ENCODE measurements at places on chromosomes 3 and 15.

DNA sequence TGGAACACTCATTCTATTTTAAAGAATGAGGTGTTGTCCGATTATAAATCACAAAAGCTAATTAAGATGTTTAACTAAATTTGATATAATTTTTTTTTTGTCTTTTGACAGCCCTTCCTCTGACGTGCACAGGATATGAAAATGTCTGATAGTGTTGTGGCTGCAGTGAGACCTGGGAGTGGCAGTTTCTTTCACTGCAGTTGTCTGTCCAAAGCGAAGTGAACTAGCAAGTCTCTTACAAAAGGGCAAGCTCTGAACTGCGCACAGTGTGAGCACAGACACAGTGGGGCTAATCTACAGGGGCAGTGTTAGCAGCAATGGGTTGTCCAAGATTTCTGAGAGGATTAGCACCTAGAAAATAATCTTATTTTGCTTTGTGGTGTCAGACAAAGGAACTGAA is 29.1 kb upstream of the MYRIP start:
- no peak for DNase-seq

GRCh38 chr3:186137051-186137685 is 28.3 kb upstream of the ETV5 start:
- no peak for DNase-seq

DNA sequence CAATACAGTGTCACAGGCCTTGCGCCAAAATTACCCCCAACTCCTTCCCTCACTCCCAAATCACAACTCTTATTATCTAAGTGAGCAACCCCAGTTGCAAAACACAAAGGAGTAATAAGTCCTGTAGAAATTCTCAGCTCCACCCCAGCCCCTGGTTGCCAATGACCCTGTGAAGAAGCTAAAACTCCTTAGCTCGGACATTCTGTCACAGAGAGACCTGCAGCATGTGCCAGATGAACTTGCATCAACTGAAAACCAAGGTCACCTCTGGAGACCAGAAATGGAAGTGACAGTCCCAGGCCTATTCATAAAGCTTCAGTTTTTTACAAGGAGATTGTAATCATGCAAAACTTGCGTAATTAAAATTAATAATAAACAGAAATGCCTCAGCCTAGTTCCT is 55.2 kb downstream of the RBPMS2 start:
- no peak for DNase-seq

- no peak for DNase-seq
Measured at GRCh38 chr15:67543348-67543718, 830 bp downstream of the MAP2K5 start.

GRCh38 chr3:157639756-157640426 is 136.7 kb upstream of the VEPH1 start:
- no peak for DNase-seq

DNA sequence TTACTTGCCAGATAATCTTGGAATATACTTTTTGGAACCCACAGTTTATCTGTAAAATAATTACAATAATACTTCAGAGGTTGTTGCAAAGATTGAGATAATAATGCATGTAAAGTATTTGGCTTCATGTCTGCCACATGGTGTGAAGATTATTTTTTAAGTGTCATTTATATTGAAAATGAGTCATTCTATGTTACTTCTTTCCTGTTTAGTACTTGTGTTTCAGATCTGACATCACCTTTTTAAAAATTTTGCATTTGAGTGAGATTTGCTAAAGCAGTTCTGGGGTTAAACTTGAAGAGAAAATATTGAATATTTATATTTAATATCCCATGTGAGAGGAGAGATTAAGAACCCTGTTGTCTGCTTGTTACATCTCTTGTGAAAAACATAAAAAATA is 31.2 kb downstream of the IQGAP1 start:
- DNase-seq = no peak

DNA sequence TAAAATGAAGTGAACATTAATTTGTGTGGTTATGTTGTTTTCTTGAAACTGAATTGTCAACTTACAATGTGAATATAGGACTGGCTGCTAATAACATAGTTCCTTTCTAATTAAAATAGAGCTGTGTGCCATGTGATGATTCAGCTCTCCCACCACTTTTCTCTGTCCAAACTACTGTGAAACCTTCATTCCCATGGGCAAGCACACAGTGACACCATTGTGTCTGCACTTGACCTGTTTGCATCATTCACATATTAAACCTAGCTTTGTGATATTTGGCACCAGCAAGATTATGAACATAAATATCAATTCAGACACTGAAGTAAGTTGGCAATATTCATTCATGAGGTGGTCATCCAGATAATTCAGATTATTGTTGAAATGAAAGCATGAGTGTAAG is 78.8 kb upstream of the TCF12 start:
- no peak for DNase-seq

DNA sequence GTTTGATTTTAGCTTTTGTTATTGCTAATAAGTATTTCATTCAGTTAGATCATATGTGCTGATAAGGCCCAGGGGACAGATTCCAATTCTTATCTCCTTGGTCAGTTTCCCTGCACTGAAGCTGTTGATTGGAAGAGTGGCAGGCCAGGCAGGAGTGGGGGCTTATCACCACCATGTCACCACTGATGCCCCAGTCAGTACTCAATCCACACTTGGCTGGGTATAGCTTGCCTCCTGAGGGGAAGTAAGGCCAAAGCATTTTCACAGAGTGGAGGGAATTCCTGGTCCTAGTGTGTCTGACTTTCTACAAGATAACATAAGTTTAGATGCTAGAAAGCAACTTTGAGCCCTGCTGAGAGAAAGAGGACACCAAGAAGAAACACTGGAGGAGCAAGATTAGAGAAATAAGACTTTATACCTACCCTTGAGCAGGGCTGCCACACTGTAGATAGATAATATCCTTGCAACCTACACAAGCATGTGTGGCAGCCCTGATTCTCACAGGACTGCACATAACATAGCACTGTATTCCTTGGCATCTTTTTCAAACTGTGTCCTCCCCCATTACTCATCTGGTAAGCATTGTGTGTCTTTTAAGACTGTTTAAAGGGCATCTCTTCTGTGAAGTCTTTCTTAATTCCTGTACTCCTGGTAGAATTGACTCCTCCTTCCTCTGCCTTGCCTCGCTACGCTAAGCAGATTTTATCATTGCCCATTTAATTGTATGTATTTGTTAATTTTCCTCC is 24.3 kb downstream of the OXNAD1 start:
- no peak for DNase-seq

GRCh38 chr15:51311510-51311909 is 26.9 kb downstream of the CYP19A1 start:
- DNase-seq = no peak

- DNase-seq = no peak
Measured at GRCh38 chr3:139870000-139870675, 64.8 kb upstream of the CLSTN2 start.

GRCh38 chr3:153215966-153216365 is 53.9 kb downstream of the RAP2B start:
- DNase-seq = no peak

GRCh38 chr3:10708216-10708893 is 107.7 kb upstream of the SLC6A11 start:
- no peak for DNase-seq

GRCh38 chr15:57665939-57666338 is 40.6 kb upstream of the POLR2M start:
- DNase-seq = no peak

GRCh38 chr3:195020921-195021320 is 250.0 kb downstream of the XXYLT1 start:
- no peak for DNase-seq
